ENCODE measurements at places on chromosomes 5 and 9.

GRCh38 chr5:147190331-147190730, 44.5 kb upstream of the STK32A start:
- DNase-seq: no peak

GRCh38 chr9:36864491-36865410, 169.3 kb downstream of the PAX5 start:
- no peak for DNase-seq

DNA sequence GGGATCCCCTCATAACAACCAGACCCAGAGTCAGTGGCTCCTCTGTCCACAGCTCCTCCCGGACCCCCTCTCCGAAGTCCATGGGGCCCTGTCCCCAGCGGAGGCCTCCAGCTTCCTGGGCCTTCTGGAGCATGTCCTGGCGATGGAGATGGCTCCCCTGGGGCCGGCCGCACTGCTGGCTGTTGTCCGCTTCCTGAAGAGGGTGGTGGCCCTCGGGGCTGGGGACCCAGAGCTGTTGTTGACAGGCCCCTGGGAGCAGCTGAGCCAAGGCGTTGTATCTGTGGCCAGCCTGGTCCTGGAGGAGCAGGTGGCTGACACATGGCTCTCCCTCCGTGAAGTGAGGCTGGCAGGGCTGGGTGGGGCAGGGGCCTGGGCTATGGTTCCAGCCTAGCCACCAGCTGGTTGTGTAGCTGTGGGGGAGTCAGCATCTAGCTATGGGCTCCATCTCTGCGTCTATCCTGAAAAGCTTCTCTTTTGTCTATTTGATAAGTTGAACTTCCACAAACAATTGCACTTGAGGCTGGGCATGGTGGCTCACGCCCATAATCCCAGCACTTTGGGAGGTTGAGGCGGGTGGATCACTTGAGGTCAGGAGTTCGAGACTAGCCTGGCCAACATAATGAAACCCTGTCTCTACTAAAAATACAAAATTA, 4.7 kb downstream of the ADGRD2 start:
- DNase-seq: no peak

- no peak for DNase-seq
Observed at GRCh38 chr5:169701910-169702451, 64.9 kb downstream of the DOCK2 start.

DNA sequence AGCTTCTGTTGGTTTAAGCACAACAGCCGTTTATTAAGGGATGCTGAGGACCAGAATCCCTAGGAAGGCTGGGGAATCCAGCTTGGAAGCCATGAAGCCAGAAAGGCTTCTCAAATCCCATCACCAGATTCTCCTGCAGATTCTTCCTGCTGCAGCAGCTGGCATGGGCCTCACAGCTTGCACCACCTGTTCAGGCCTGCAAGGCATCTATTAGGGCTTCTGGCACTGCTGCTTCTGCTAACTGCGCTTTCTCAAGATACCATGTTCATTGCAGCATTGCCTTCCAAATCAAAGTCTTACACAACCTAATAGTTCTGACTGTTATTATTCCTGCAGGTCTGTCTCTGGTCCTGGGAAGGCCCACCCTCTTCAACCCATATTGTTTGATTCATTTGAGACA, 51.2 kb upstream of the ZNF366 start:
- DNase-seq: no peak

DNA sequence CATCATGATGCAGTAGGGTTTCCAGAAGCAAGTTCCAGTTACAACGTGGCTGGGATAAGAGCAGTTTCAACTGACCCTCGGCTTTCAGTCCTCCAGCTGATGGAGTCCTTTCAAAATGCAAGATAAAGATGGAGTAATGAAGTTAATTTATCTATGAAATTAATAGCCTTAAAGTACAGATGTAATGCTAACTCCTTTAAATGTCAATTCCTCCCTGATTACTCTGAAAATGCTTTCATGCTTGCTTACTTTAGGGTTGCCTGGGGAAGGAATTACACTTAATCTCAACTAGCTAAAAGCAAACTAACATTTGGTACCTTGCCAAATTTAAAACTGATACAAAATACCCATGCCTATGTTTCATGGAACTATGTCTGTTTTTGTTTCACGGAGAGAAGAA, 178.4 kb downstream of the KIAA0825 start:
- DNase-seq: no peak

DNA sequence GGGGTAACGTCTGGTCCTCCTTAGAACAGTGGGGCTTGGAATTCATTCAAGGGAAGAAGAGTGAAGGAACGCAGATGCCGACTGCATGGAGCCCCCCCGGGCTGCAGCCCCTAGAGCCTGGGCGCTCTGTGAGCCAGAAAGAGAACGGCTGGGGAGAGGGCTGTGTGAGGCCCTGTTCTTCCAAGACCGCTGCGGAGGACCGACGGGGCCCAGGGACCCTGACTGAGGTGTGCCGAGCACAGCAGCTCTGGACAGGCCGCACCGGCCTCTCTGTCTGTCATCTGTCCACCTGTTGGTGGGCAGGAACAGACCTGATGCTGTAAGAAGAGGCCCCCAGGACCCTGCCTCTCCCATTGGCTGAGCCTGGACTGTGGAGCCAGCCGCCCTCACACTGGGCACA, 7.7 kb upstream of the NOTCH1 start:
- no peak for DNase-seq

DNA sequence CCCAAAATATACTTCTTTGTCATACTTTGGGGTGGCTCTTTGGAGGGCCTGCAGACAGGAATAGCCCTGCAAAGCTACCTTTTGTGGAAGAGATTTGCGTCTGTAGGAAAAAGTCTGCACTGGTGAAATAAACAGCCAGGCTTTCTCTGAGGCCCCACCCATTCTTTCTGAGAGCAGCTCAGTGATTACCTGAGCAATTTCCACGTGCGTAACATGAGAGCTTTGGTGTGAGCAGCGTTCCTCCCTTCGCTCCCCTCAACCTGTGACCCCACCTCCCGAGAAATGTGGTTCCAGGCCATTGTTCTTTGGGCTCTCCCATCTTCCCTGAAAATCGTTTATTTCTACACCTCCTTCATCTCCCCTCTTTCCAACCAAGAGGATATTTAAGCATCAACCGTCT, 23.8 kb upstream of the FBP1 start:
- no peak for DNase-seq

DNA sequence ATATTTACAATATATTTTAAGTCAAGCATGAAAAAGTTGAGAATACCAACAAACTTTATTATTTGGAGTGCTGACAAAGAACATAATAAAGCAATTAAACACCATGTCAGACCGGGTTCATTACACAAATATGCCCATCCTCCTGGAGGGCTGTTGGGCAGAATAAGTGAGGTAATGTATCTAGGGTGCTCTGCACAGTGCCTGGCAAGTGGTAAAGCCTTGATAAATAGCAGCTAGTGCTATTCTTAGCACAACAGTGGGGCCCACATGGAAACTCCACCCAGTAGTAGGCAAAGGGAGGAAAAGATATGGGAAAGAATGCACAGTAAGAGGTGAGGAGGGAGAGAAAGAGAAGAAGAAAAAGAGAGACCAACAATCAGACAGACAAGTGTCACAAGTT, 97.7 kb downstream of the SLC1A3 start:
- no peak for DNase-seq

DNA sequence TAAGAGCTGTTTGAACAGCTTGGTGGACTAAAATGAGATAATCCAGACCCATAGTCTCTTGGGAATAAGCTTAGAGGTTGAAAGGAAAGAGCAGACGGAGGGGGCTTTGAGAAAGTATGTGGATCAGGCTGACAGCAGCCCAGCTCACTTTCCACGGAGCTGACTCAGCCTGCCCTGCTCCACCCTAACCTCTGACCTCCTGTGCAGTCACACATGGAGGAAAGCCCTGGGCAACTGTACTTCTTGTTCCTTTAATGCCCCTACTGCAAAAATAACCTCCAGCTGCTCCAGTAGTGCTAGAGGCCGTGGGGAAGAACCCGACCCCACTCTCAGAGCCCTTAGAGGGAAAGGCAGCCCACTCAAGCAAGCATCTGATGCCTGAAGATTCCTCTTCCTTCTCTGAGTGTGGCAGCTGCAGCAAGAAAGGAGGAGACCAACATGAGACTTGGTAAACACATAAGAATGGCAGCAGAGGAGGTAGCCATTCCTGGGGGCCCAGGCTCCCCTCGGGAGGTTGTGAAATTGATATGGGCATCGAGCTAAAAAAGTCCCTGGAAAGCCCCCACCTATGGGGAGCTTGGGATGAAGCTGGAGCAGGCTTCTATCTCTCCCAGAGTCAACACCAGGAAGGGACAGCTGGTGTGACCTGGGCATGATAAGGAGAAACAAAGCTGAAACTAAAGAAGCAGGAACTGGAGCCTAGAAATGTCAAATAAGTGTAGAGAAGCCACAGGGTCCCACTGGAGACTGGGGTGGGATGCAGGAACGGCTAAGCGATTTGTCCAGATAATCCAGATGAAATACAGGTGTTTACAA, 204.3 kb downstream of the PIK3R1 start:
- no peak for DNase-seq

- no peak for DNase-seq
Observed at GRCh38 chr9:95508242-95508967, 8.4 kb downstream of the PTCH1 start.

- no peak for DNase-seq
Observed at GRCh38 chr9:85514256-85514655, 227.5 kb downstream of the AGTPBP1 start.

GRCh38 chr5:155833287-155833686, 493.7 kb upstream of the SGCD start:
- DNase-seq: no peak

All from cerebellar nuclear complex (tissue), 1 donor.